ENCODE measurements at places on chromosomes 1 and 21.

DNA sequence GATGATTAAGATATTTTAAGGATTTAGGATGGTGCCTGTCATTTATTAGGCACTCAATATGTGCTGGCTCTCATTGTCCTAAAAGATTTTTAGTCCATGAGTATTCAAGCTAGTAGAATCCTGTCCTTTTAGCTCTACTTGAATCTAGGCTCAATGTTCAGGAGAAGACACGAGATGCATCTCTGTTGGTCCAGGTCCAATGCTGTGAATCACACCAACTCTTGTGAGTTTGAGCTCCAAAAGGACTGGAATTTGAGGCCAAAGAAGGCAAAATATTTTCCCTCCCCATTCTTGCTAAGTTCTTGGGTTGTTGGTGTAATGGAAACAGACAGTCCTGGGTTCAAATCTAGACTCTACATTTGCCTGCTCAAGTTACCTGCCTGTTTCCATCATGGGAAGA is 1.4 kb upstream of the PODN start:
- DNase-seq: no peak

- DNase-seq: no peak
Observed at GRCh38 chr1:58999676-59000075, 215.8 kb upstream of the JUN start.

DNA sequence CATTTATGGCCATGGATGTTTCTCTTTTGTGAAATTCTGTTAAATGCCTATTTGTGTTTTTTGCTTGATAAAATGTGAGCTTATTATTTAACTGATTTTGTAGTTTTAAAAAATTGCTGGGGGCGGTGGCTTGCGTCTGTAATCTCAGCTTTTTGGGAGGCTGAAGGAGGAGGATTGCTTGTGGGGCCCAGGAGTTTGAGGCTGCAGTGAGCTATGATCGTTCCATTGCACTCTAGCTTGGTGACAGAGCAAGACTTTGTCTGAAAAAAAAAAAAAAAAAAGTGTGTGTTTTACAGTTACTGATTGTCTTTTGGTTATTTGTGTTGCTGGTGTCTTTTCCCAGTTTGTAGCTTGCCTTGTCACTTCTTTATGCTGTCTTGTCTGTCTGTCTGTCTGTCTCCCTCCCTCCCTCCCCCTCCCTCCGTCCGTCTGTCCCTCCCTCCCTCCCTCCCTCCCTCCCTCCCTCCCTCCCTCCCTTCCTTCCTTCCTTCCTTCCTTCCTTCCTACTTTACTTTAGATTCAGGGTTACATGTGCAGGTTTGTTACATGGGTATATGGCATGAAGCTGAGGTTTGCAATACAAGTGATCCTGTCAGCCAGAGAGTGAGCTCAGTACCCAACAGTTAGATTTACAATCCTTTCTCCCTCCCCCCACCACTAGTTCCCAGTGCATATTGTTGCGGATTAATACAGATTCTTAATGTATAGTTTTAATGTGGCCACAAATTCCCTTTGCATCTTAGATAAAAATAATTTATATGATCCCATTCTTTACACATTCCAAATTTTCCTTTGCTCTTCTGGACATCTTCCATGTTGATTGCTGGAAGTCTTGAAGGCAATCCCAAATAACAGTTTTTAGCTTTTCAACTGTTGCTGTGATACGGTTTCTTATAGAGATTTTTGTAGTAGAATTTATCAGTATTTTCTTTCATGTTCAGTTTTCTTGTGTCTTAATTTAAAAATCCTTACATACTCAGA is 25.1 kb downstream of the PTBP2 start:
- no peak for DNase-seq

- no peak for DNase-seq
Observed at GRCh38 chr1:58717979-58718378, 18.1 kb upstream of the MYSM1 start.

Data from stimulated activated CD4-positive, alpha-beta T cell treated with anti-CD3 and anti-CD28 coated beads, Interleukin-2, amount 100 ng/mL, for 48 hours (primary cell).